AG04449 (cell line): ENCODE measurements at places on chromosomes 12 and 14.
A peak's percentile ranks its signal among the peaks of the same experiment; 100 is the strongest.

DNA sequence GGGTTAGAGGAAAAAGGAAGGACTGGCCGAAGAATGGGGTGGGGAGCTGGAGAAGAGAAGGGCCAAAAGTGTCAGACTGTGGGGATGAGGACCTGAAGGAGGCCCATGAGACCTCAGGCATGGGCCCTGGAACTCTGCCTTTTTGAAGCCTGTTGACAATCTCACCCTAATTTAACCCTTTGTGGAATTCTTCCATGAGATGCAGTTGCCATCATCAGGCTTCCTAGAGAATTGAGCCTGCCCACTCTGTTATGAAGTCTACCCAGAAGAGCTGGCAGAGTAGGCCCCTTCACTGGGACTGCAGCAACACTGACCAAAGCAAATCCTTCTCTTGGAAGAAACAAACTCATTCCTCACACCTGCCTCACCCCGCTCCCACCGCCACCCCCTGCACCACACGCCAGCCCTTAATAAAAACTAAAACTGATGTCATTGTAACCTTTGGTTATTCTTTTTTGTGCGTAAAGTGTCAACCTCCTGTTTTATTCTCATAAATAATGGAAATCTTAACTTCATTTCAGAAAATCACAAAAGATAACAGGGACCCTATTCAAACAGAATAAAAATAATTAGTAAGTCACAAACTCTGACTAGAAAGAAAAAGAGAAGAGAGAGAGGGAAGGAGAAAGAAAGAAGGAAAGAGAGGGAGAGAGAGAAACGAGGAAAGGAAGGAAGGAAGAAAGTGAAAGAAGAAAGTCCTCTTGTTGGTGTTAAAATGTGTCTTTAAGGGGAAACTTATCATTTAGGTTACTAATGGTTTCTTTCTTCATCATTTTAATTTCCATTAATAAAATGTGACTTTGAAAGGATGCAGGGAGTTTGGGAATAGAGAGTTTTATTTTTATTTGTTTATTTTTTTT lies 61.3 kb downstream of the CRADD start:
- DNase-seq, result no peak

DNA sequence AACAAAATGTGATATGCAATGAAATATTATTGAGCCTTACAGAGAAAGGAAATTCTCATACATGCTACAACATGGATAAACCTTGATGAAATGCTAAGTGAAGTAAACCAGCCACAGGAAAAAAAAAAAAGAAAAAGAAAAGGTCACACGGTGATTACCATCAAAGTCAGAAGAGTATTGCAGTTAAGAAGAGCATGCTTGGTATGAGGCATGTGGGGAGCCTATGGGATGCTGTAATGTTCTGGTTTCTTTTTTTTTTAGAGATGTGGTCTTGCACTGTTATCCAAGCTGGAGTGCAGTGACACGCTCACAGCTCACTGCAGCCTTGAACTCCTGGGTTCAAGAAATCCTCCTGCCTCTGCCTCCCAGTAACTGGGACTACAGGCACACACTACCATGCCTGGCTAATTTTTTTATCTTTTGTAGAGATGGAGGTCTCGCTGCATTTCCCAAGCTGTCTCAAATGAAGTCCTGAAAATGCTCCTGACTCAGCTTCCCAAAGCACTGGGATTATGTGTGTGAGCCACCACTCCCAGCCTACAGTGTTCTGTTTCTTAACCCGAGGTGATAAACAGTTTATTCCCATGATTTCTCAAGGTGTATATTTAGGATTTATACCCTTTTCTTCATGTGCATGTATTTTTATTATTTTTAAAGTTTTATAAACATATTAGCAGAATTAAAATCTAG lies 96.2 kb downstream of the SEC23A start:
- DNase-seq, result peak; percentile 21

- DNase-seq, result no peak
Observed at GRCh38 chr12:109844983-109845823, 12.0 kb upstream of the TRPV4 start.

DNA sequence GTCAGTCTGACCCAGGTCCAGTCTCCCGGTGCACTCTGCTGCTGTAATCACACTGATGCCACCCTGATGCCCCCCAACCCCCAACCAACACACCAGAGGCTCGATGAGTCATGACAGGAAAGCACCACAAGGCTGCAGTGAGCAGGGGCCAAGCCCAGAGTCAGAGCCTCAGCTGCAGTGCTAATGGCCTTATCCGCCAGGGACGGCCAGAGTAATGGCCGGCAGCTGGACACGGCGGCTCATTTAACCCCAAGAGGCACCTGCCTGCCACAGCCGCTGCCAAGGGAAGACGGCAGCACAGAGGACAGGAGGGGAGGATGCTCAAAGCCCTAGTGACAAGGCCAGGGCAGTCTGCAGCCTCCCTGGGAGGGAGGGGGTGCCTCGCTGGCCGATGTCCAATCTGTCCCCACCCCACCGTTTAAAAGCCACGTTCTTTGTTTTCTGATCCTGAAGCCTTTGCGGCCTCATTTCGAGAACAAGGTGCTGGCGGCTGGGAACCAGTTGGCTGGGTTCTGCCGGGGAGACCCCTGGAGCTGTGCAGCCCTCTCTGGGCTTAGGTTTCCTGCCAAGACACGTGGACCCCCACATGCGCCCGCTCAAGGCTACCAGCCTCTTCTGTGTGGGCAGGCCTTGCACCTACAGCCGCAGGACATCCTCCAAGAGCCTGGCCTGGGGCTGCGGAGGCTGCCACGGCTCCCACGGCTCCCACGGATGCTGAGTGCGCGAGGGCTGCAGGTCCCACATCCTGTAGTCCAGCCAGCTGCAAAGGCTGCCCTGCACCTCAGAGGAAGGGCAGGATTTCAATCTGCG lies 13.1 kb downstream of the CCDC85C start:
- no peak for DNase-seq

GRCh38 chr12:21683115-21683514 lies 25.5 kb upstream of the LDHB start:
- no peak for DNase-seq

DNA sequence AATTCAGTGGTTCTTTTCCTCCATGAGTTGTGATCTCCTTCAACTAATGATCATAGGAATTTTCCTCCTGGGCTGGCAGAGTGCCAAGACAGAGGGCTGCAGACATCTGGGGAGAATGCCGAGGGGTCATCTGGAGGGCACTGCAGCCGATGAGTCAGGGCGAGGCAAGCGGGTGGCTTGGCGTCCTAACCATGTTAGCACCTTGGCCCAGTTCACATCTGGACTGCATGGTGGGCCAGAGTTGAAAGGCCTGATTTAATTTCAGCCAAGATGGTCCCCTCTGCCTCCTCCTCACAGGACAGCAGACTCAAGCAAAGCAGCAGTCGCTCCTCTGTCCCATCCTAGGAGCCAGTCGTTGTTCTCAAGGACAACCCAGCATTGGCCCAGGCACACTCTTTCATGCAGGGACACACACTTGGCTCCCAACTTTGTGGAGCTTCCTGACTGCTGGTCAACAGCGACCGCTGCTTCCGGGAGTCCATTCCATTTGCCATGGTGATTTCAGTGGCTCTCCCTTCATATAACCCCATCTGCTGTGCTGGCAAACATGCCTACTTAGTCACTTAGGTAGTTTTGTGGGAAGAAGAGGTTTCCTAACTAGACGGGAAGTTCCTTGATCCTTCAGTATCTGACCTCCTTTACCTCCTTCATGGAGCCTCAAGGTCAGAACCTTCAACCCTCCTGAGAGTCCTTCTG lies 161.8 kb downstream of the TTC8 start:
- no peak for DNase-seq

- no peak for DNase-seq
Observed at GRCh38 chr14:101992708-101993107, 28.3 kb downstream of the DYNC1H1 start.

- peak; percentile 23 for DNase-seq
Observed at GRCh38 chr12:92784797-92785562, 82.2 kb downstream of the PLEKHG7 start.

DNA sequence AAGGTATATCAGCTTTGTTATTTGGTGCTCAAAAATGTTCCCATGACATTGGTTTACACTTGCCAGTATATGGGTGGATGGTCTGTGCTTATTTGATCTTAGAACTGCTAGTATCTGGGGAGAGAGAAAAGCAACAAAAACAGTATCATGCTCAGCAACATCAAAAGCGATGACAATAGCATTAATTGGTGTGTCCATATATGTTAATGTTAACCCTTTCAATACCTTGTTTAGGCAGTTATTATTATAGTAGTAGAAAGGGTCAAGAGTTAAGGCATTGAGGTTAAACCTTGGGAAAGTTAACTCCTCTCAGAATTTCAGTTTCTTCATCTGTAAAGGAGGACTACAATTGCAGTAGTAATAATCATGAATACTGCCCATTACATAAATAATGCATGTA lies 37.4 kb upstream of the SLC38A2 start:
- DNase-seq, result no peak

DNA sequence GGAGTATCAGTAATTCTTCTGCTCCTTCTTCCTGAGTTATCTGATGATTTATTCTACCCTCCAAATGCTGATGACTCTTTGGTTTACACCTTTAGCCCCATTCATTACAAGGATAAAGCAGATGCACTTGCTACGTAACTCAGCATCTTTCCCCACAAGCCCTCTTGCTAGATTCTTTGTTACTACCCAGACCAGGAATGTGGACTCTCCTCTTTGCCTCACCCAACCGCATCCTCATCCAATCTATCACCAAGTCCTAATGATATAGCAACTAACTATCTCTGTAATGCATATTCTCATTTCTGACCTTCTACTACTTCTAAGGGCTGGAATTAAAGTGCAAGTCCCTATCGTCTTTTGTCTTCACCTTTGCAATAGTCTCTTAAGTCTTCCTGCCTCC lies 9.2 kb downstream of the KRT1 start:
- no peak for DNase-seq

DNA sequence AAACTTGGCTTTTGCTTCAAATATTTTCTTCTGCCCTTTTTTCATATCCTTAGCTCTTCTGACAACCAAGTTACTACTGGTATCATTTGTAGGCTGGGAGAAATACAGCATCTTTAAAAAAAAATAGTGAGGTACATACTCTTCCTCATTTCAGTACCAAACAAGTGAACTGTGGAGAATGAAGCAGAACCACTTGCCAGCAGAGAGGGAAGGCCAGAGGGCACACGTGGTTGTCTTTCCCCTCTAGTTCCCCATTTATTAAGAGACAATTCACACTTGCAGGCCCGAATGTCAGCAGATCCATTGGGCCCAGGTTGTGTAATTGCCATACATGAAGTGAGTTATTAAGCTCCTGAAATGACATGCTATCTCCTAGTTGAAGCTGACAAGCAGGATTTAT lies 3.2 kb downstream of the SUSD6 start:
- DNase-seq, result no peak

DNA sequence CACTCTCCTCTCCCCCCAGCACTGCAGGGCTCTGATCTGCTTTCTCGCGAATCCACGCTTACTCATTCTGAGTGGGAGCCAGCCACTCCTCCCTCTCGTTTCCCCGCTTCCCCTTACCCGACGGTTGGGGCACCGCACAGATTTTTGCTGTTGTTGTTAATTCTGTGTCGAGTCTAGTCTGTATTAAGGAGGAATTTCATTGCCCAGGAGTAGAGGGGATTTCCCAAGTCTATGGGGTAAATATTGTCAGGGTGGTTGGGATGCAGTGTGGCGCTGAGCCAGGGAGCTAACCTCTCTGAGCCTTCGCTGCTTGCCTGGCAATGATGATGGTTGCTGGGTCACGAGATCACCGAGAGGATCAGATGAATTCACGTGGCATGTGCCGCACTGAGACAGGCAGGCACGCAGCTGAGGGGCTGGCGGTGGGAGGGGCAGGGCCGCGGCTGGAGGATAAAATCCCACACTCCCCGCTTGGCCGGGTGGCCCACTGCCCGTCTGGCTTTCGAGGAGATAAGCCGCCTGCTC lies 18.5 kb downstream of the NCOR2 start:
- peak; percentile 57 for DNase-seq

DNA sequence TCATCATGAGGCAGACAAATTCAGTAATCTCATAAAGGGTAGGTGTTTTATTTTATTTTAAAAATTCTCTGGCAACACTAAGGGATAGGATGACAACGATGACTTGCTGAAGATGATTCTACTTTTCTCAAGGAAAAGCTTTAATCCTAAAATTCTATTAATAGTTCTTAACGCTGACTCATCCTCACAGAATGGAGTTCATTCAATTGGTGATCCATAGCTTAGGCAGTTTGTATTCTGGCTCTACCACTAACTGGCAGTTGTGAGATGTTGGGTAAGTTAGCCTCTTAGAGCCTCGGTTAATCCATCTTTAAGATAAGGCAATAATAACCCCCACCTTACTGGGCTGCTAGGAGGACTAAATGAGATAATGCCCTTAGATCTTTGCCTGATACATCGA lies 116.3 kb downstream of the RTN1 start:
- no peak for DNase-seq

GRCh38 chr12:28023156-28023887 lies 50.8 kb upstream of the PTHLH start:
- DNase-seq, result peak; percentile 89

DNA sequence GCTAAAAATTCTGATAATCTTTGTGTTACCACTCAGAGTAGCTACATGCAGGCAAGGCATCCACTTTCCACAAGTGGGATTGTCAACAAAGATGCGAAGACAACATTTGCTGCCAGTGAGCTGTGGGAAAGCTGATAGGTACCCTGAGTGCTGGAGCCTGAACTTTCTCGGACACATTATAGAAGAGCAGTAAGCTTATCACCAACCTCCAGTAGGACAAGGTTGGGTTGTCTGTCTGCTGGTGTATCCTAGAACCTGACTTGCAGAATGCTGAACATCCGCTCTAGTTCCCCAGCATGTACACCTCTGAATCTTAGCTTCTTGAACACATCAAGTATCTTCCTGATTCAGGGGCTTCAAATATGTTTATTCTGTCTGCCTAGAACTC lies 103.8 kb upstream of the PPM1H start:
- no peak for DNase-seq

DNA sequence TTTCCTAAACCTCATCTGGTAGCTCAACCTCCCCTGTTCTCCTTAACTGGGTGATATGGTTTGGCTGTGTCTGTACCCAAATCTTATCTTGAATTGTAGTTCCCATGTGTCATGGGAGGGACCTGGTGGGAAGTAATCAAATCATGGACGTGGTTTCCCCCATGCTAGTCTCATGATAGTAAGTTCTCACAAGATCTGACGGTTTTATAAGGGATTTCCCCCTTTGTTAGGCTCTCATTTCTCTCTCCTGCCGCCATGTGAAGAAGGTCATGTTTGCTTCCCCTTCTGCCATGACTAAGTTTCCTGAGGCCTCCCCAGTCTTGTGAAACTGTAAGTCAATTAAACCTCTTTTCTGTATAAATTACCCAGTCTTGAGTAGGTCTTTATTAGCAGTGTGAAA lies 19.5 kb downstream of the COX16 start:
- DNase-seq, result no peak

GRCh38 chr14:39558525-39558924 lies 126.3 kb upstream of the FBXO33 start:
- DNase-seq, result no peak

- DNase-seq, result no peak
Observed at GRCh38 chr12:805022-805632, 52.7 kb downstream of the WNK1 start.

GRCh38 chr12:95118138-95118787 lies 44.8 kb upstream of the NR2C1 start:
- no peak for DNase-seq

- DNase-seq, result no peak
Observed at GRCh38 chr12:104410326-104410725, 46.4 kb upstream of the CHST11 start.
